Naive thymus-derived CD8-positive, alpha-beta T cell (primary cell): ENCODE measurements at places on chromosomes 5 and 9. TPM values are rescaled to one million over a fixed set of nuclear protein-coding genes. Genes with fewer than 3 reads are reported as not detected.

PAIP1 gene
- 45.7 TPM for polyA plus RNA-seq

CDH12 gene
- polyA plus RNA-seq = not detected

PPWD1 gene
- 37.5 TPM for polyA plus RNA-seq

SAXO1 gene
- not detected for polyA plus RNA-seq

TLN1 gene
- 36.4 TPM for polyA plus RNA-seq

SEC16A gene
- 35.8 TPM for polyA plus RNA-seq

HK3 gene
- polyA plus RNA-seq = 0.23 TPM

HAVCR2 gene
- 4.4 TPM for polyA plus RNA-seq

DBH gene
- not detected for polyA plus RNA-seq

PDCD1LG2 gene
- polyA plus RNA-seq = not detected

PRLR gene
- polyA plus RNA-seq = not detected

CDC23 gene
- polyA plus RNA-seq = 13.7 TPM

TMEM171 gene
- polyA plus RNA-seq = 0.16 TPM

AK8 gene
- polyA plus RNA-seq = 0.14 TPM

ZNF483 gene
- polyA plus RNA-seq = 8.5 TPM

SHB gene
- polyA plus RNA-seq = 0.29 TPM

WDR38 gene
- not detected for polyA plus RNA-seq

MYMK gene
- polyA plus RNA-seq = not detected

HEMGN gene
- 7.6 TPM for polyA plus RNA-seq

SARDH gene
- polyA plus RNA-seq = 2.4 TPM

SLC45A2 gene
- not detected for polyA plus RNA-seq

CDH9 gene
- polyA plus RNA-seq = not detected

C9orf50 gene
- polyA plus RNA-seq = not detected

SOX30 gene
- 0.07 TPM for polyA plus RNA-seq

ZNF883 gene
- 1.1 TPM for polyA plus RNA-seq

PCDHGA9 gene
- not detected for polyA plus RNA-seq

FOXD4L6 gene
- not detected for polyA plus RNA-seq

DMRT3 gene
- not detected for polyA plus RNA-seq

GZMA gene
- polyA plus RNA-seq = 12.6 TPM

TMEM252 gene
- polyA plus RNA-seq = not detected
